ENCODE measurements at places on chromosomes 7 and 10.

DNA sequence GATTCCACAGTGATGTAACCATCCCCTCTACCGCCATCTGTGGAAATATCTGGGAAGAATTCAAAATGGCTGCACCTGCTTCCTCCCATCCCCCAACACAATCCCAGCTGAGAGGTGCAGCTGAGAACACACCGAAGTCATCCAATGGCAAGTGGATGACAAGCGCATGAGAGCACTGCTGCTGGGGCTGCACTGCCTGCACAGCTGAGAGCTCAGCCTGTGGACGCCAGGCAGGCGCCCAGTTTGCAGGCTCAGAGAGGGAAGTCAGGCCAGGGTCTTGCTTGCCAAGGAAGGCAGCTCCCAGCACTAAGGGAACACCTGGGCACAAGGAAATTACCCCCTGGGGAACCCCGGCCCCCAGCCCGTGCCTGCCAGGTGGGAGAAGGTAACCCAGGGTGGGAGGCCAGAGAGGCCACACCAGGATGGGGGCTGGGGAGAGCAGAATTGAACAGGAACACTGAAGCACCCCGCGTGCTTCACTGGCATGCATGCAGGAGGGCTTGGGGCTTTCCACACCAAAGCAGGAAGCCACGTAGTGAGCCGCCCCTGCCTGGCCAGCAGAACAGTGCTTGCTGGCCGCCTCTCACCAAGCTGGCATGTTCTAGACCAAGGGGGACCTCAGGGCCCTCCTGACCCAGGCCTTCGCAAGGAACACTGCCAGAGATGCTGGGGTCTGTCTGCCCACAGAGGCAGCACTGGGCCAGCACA, 46.2 kb downstream of the FAM53B start:
- peak; percentile 48 for DNase-seq

GRCh38 chr7:103343758-103344452, 662 bp downstream of the DNAJC2 start:
- peak; percentile 35 for DNase-seq

DNA sequence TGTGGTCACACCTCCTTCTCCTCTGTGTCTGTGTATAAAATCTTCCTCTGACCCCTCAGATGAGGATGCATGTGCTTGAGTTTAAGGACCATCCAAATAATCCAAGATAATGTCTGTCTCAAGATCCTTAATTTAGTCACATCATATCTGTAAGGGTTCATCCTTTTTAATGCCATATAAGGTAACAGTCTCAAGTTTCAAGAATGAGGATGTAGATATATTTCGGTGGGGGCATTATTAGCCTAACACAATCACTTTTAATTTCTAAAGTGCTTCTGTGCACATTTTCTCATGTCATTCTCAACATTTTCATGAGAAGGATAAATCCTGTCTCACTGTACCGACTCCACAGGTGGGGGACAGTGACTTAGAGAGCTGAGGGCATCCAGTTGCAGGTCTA, 235.3 kb downstream of the BUB3 start:
- DNase-seq, result no peak

DNA sequence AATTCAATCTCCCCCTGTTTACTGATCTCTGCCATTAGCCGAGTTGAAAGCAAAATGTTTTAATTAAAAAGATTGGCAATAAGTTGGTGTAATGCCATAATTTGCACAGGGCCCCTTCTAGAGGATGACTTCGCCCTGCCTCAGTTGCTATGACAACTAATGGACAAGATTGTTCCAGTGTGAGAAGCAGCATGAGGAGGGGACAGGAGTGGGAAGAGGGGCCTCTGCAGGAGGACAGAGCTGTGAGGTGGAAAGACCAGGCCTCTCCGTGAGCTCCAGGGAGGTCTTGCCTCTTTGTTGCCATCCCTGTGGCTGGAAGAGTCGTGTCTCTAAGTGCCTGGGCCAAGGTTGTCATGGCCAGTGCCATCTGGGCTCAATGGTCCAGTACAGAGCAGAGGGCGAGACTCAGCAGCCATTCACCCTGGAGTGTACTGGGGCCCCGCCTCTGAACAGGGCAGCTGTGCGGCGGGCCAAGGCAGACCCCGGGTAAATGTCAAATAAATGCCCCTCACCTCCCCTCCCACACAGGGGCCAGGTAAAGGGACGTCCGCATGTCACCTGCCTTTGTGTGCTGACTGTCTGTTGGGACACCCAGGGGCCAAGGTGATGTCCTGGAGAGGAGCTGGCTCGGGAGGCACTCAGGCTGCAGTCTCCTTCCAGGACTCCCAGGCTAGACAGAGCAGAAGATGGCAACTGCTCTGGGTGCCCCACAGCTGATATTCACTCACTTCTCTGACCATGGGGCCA, 97.0 kb upstream of the RET start:
- no peak for DNase-seq

- no peak for DNase-seq
These were observed 277.6 kb downstream of the ELFN1 start for GRCh38 chr7:1947586-1948217.

GRCh38 chr7:82926477-82926876, 236.2 kb downstream of the PCLO start:
- no peak for DNase-seq

- no peak for DNase-seq
These were observed 100.9 kb downstream of the PODXL start for GRCh38 chr7:131455546-131455945.

GRCh38 chr10:131949041-131949862, 32.5 kb downstream of the BNIP3 start:
- no peak for DNase-seq

- DNase-seq, result no peak
These were observed 17.5 kb upstream of the TSPAN14 start for GRCh38 chr10:80436446-80437098.

GRCh38 chr10:13139676-13140075, 21.7 kb upstream of the MCM10 start:
- no peak for DNase-seq

- DNase-seq, result no peak
These were observed 253.2 kb upstream of the SMIM30 start for GRCh38 chr7:113371416-113372043.

- DNase-seq, result no peak
These were observed 115.5 kb downstream of the PHTF2 start for GRCh38 chr7:77913977-77914607.

GRCh38 chr7:45347804-45348203, 190.2 kb downstream of the RAMP3 start:
- DNase-seq, result no peak

GRCh38 chr10:110006358-110007160, 1.2 kb upstream of the ADD3 start:
- DNase-seq, result peak; percentile 24
